ENCODE measurements at places on chromosomes 6 and 20.

GRCh38 chr6:84681693-84682326 is 82.6 kb downstream of the TBX18 start:
- DNase-seq: no peak

DNA sequence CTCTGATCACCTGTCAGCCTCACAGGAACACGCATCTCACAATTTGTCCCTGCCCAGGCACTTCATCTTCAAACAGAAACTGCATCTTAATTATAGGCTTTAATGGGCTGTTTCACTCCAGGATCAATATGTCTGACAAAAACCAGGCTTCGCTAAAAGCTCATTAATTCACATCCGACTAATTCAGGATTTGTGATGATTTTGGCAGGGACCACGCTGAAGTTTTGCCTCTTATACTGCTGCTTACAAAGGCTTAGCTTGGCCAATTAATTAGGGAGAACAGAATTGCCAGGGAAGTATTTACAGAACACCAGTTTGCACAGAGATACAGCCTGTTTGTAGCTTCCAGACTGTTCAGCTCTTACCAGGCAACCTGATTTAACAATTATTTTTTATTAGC is 541.0 kb upstream of the SPTLC3 start:
- no peak for DNase-seq

DNA sequence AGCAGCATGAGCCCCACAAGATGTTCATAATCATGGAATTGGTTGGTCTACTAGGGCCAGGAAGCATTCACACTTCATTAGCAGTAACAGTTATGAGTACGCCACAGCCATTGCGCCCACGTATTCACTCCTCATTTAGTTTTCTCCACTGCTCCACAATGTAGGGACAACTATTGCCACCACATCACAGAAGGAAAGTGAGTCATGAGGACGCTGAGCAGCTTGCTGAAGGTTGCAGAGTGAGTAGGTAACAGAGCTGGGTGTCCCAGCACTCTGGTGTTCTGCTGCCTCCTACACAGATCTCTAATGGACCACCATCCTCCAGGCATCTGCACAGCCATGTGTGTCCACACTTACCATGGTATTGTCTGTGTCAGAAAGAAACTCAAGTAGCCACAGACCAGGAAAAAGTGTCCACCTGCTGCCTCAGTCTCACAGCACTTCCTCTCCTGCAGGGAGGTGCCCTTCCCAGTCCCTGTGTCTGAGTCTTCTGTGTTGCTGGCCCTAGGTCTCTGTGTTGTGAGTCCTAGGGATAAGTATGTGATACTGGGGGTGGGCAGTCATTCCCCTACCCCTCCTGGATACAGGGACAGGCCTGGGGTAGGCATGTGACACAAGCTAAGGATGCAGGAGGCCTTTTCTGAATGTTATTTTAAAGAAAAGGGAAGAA is 103.9 kb downstream of the TTLL2 start:
- DNase-seq: no peak

DNA sequence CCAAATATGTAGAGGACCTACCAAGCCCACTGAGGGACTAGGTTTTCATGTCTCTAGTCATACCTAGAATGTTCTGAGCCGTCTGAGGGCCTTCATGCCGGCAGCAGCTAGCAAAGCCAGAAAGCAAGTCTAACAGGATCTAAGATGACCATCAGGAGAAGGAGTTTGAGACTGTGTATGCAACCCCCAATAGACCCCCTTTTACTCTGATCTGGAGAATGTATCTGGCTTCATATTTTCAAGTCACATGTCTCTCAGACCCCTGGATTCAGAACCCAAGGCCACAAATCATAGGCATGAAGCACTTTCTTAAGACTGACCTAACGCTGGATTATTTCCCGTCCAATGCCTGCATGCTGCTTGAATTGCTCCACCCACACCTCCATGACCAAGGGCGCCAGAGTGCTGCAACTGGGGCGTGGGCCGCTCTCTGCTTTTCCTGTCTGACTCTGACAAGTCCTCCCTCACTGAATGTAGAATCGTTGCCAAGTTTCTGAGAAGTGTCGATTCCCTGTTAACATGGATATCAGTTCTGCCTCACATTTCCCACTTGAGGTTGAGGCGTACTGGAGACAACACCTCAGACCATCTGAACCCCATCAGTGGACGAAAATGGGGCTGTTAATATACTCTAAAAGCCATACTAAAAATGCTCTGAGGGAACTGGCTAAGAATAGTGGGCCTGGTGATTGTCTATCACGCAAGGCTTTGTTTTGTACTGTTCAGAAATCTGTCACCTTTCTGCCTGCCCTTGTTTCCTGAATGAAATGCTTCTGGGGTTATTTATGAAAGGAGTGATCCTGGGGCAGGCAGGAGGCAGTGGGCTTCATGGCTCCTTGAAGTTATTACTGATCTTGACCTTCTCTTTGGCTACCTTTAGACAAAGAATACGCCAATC is 23.9 kb upstream of the ASXL1 start:
- DNase-seq: no peak

DNA sequence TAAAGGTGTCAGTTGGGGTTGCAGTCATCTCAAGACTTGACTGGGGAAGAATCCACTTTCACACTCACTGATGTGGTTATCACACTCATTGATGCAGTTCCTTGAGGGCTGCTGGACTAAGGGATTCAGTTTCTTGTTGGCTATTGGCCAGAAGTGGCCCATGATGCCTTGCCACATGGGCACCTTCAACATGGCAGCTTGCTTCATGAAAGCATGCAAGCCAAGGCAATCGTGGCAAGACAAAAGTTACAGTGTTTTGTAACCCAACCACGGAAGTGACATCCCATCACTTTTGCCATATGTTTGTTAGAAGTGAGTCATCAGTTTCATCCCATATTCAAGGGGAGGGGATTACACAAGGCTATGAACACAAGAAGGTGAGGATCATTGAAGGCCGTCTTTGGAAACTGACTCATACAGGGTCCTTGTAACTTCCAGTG is 3.8 kb upstream of the RANBP9 start:
- DNase-seq: no peak

DNA sequence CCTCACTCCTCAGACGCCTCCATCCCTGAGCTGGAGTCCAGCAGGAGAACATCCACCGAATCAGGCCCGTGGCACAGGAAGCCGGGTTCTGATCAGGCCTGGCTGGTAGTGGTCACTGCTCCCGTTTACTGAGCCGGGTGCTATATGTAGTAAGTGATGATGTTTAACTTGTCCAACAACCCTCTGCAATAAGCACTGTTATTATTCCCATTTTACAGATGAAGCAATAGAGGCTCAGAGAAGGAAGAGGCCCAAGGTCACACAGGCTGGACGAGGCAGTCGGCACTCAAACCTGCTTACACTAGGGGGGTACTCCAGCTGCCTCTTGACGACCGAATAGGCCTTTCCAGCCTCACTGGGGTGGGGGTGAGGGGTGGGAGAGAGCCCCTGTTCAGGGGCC is 14.3 kb upstream of the VSTM2L start:
- DNase-seq: no peak

GRCh38 chr6:22363714-22364239 is 66.9 kb upstream of the PRL start:
- no peak for DNase-seq

- DNase-seq: no peak
Measured at GRCh38 chr6:113306552-113307145, 550.5 kb upstream of the MARCKS start.

GRCh38 chr20:58790454-58790853 is 60.2 kb downstream of the GNAS-AS1 start:
- no peak for DNase-seq

GRCh38 chr6:124205921-124206320 is 402.3 kb downstream of the NKAIN2 start:
- DNase-seq: no peak

- DNase-seq: no peak
Measured at GRCh38 chr6:134539865-134540323, 222.0 kb upstream of the SGK1 start.

DNA sequence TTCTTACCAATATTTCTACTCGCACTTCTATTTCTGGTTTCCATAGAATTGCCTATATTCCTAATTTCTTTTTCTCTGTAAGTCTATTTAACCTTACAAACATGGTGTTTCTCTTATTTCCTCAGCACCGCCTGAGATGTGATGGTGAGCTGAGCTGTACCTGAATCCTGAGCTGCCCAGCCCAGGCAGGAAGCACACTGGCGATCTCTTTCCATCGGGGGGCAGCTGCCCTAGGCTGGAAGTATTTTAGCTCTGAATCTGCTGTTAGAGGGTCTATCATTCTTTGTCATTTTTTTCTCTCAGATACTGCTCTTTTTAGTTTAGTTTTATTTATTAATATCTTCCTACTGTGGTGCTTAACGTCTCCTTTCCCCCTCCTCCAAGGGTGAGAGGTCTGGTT is 173.4 kb upstream of the SLC35B3 start:
- no peak for DNase-seq

- no peak for DNase-seq
Measured at GRCh38 chr6:53154071-53154470, 5.4 kb upstream of the GCM1 start.

DNA sequence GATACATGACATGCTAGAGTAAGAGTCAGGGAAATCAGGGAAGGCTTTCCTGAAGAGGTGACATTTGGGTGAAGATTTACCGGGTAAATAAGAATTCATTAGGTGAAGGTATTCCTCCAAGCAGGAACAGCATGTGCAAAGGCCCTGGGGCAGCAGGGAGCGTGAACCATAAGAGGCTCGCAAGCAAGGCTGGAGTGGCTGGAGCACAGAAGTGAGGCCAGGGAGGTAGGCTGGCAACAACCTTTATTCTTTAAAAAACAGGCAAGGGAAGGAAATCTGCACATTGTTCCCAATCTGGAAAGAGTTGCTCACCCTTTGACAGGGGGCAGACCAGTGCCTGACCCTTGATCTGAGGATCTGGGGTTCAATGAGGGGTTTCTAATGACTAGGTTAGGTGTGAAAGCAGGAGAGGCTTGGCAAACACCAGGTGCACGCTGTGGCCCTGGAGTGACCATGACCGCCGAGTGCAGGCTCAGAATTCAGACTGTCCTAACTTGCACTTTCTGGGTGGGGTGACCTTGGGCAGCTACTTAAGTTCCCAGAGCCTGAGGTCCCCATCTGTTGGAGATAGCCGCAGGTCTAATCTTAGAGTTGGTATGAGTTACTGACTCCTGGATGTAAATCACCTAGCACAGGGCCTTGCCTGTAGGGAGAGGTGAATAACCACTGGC is 1.9 kb downstream of the KIAA1755 start:
- no peak for DNase-seq

DNA sequence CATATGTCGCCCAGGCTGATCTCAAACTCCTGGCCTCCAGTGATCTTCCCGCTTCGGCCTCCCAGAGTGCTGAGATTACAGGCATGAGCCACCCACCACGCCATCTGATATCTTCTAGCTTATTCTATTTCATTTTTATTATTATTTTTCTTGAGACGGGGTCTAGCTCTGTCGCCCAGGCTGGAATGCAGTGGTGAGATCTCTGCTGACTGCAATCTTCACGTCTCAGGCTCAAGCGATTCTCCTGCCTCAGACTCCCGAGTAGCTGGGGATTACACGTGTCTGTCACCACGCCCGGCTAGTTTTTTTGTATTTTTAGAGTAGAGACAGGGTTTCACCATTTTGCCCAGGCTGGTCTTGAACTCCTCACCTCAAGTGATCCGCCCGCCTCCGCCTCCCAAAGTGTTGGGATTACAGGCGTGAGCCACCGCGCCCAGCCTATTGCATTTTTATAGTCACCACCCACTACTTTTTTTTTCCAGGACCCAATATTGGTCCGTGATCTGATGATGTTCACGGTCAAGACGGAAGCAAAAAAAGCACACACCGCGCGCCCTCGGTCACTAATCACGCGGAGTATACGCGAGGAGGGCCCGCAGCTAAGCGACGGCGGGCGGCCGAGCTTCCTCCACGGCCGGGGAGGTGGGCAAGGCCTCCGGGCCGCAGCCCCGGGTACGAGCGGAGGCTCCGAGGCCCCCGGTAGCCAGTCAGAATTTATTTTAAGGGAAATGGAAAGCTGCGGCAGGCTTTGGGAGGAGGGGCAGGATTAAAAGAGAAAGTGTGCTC is 1.1 kb upstream of the LSM14B start:
- DNase-seq: no peak

All from cortex of kidney (tissue), 1 donor.